CD4-positive, alpha-beta T cell (primary cell): ENCODE measurements at places on chromosomes 7 and 10. TPM values are rescaled to one million over a fixed set of nuclear protein-coding genes. Genes with fewer than 3 reads are reported as not detected.

Gene RINT1
- total RNA-seq: 38.0 TPM

Gene GRM3
- not detected for total RNA-seq

Gene ELFN1
- total RNA-seq: not detected

- H3K4me1 ChIP-seq: peaks cover 26% of the 10 kb centered on the region
- H3K27ac ChIP-seq: no peak overlapping the region
- DNase-seq: no peak
- no peak overlapping the region for H3K4me3 ChIP-seq
These were observed 7.6 kb upstream of the GIMAP8 start for GRCh38 chr7:150442811-150443210.

DNA sequence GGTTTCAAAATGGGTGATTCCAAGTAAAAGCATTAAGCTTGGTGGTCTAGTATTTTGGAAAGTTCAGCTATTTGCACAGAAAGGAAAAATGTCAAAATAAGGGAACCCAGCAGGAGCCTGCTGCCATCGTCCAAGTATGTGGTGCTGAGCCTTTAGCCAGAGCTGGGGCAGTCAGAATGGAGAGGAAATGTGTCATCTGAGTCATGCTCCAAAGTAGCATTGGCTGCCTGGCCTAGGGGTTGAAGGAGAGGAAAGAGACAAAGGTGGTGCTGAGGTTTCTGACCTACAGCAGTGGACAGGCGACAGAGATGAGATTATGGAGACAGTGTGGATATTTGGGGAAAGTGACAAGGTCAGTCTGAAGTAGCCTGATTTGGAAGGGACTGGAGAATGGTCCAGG is 103.9 kb downstream of the PLCE1 start:
- DNase-seq: no peak
- no peaks in the 10 kb centered on the region for H3K4me1 ChIP-seq
- no peak overlapping the region for H3K4me3 ChIP-seq
- H3K27me3 ChIP-seq: no peaks in the 10 kb centered on the region
- H3K27ac ChIP-seq: no peak overlapping the region
- H3K36me3 ChIP-seq: no peaks in the 10 kb centered on the region

DNA sequence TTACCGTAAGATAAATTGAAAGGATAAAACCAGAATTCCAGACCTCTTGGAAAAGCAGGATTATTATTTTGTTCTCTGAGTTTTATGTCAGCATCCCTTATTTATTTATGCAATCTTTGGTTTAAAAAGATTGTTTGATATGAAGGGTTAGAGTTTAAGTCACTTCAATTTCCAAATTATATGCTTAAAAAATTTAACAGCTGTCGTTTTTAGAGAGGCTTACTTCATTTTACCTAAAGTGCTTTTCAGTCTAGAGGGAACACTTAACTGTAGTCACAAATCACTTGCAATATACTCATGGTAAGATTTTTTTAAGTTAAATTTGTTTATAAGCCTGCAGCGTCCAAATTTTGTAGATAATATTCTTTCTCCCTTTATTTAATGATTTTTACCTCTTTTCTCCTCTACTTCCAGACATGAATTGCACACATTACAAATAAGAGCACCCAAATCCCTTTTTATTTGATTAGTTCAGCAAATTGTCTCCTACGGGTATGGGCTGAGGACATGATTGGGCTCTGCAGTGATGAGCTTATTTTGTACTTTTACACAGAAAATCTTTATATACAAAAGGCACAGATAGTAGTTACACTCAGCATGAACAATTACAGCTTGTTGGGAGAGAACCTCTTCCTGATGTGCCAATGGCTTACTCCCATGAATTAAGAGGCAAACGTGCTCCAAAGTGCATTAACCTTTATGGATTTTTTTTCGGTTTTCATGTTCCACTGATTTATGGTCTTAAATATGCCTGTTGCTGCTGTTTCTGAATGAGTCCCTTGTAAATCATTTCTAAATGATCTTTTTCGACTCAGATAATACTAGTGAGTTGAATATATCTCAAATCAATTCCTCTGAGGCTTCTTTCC is 319.3 kb upstream of the LRGUK start:
- no peaks in the 10 kb centered on the region for H3K4me1 ChIP-seq
- no peaks in the 10 kb centered on the region for H3K36me3 ChIP-seq
- H3K27ac ChIP-seq: no peak overlapping the region
- H3K4me3 ChIP-seq: no peak overlapping the region
- no peak for DNase-seq

DNA sequence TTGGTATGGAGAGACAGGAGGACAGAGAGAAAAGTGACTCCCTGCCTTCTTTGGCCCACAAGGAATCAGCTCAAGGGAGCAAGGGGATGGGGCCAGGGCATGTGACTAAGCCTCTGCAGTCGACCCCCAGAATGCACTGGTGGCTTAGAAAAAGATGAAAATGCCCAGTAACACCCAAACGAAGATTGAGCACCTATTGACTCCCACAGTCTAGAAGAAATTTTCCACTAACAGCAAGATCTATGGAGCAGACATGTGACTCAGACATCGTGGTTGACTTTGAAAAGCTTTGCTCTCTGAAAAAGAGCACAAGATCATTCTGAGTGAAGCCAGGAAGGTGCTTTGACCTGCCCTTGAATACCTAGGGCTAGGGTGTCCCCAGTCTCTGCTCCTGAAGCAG is 586.0 kb downstream of the CALN1 start:
- H3K36me3 ChIP-seq: no peaks in the 10 kb centered on the region
- no peak overlapping the region for H3K4me3 ChIP-seq
- H3K27ac ChIP-seq: no peak overlapping the region
- H3K27me3 ChIP-seq: no peaks in the 10 kb centered on the region
- H3K4me1 ChIP-seq: no peaks in the 10 kb centered on the region

DNA sequence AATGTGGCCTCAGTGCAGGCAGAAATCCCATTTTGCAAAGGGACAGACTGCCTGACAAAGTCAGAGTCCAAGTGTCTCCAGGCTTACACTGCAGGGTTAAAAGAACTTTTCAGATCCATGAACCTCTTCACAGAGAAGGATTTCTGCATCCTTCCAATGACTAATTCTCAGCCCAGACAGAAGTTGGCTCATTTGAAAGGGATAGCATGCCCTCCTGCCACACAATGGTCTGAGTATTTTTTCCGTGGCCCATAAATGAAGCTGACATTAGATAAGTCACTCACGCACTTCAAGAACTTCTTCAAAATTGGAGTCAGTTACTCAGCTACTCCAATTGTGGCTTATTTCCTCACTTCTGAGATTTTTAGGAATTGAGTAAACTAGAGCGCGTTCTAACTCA is 170.2 kb downstream of the PLXNA4 start:
- no peaks in the 10 kb centered on the region for H3K4me1 ChIP-seq
- no peak overlapping the region for H3K4me3 ChIP-seq
- no peaks in the 10 kb centered on the region for H3K27me3 ChIP-seq
- H3K27ac ChIP-seq: no peak overlapping the region
- no peaks in the 10 kb centered on the region for H3K36me3 ChIP-seq

DNA sequence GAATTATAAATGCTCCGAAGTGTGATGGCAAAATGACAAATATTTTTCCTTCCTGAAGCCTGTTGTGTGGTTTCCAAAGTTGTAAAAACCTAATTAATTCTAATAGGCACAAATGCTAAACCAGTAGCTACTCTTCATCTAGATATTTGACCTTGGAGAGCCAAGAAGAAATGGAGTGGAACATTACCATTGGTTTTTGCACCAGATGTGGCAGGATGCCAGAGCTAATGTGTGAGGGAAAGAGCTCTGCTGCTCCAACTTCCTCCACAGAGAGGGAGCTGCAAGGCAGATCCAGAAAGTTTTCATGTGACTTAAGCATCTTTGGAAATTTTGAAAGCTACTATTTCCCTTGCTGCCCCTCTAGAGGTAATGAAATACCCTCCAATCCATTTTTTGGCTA is 65.1 kb upstream of the HPS1 start:
- peaks cover 13% of the 10 kb centered on the region for H3K27me3 ChIP-seq
- DNase-seq: no peak
- H3K27ac ChIP-seq: no peak overlapping the region
- H3K4me3 ChIP-seq: no peak overlapping the region

- H3K4me3 ChIP-seq: no peak overlapping the region
- H3K27ac ChIP-seq: no peak overlapping the region
- DNase-seq: no peak
- peaks cover 10% of the 10 kb centered on the region for H3K4me1 ChIP-seq
These were observed 3.8 kb downstream of the MINDY3 start for GRCh38 chr10:15856328-15857015.

GRCh38 chr7:6250364-6250833 is 22.0 kb downstream of the CYTH3 start:
- H3K27me3 ChIP-seq: no peaks in the 10 kb centered on the region
- no peaks in the 10 kb centered on the region for H3K36me3 ChIP-seq
- H3K4me3 ChIP-seq: no peak overlapping the region
- no peak for DNase-seq
- H3K27ac ChIP-seq: no peak overlapping the region
- no peaks in the 10 kb centered on the region for H3K4me1 ChIP-seq

- H3K36me3 ChIP-seq: peaks cover 92% of the 10 kb centered on the region
- H3K27me3 ChIP-seq: no peaks in the 10 kb centered on the region
- no peak for DNase-seq
- no peaks in the 10 kb centered on the region for H3K4me1 ChIP-seq
- no peak overlapping the region for H3K4me3 ChIP-seq
These were observed 92.5 kb downstream of the TRRAP start for GRCh38 chr7:98970805-98971204.

DNA sequence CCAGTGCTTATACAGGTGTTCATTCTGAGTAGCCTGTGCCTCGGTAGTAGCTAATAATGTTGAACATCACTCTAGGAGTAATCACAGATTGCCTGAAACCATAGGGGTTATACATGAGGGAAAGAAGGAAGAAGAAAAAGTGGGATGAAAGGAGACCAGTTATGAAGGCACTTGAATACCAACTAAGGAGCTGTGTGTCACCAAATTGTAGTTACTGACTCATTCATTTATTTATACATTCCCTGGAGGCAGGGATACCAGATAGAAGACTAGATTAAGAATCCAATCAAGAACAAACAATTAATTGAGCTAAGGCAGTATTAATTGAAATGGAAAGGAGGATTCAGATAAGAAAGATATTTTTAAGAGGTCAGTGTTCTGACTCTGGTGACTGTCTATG is 129.6 kb upstream of the PRPS1L1 start:
- H3K4me3 ChIP-seq: no peak overlapping the region
- DNase-seq: no peak
- H3K36me3 ChIP-seq: no peaks in the 10 kb centered on the region
- H3K4me1 ChIP-seq: no peaks in the 10 kb centered on the region
- peaks cover 7% of the 10 kb centered on the region for H3K27me3 ChIP-seq
